ENCODE measurements at places on chromosomes 12 and 14. TPM values are rescaled to one million over a fixed set of nuclear protein-coding genes. Genes with fewer than 3 reads are reported as not detected.

Gene MANSC4
- not detected for total RNA-seq

Gene KRT74
- 0.14 TPM for total RNA-seq

Gene RPS6KL1
- total RNA-seq, result 20.5 TPM

Gene GPRC5D
- not detected for total RNA-seq

Gene AMN
- total RNA-seq, result not detected

Gene SMIM41
- total RNA-seq, result 0.30 TPM

Gene FAM186B
- total RNA-seq, result 0.33 TPM

Gene ACOT6
- total RNA-seq, result not detected

Gene PARP11
- 4.7 TPM for total RNA-seq

Gene SLCO1A2
- not detected for total RNA-seq

Gene SYNE3
- 11.3 TPM for total RNA-seq

Gene DENR
- total RNA-seq, result 23.5 TPM

Gene KRT73
- total RNA-seq, result not detected

Gene NAV3
- 1.5 TPM for total RNA-seq

Gene TMCC3
- total RNA-seq, result 1.7 TPM

Gene ADGRD1
- total RNA-seq, result 99.5 TPM

Gene TSHR
- total RNA-seq, result not detected

Gene SOAT2
- total RNA-seq, result not detected

Gene GCH1
- total RNA-seq, result 1.7 TPM

Gene PIP4P1
- total RNA-seq, result 19.7 TPM

Gene KCNC2
- not detected for total RNA-seq

Gene KRT6B
- not detected for total RNA-seq

Gene CCDC196
- total RNA-seq, result not detected

Gene ENDOU
- 0.49 TPM for total RNA-seq

Gene TMTC1
- total RNA-seq, result 38.4 TPM

Gene PLA2G1B
- not detected for total RNA-seq

Gene TAS2R7
- total RNA-seq, result not detected

Gene CD163L1
- 2.5 TPM for total RNA-seq

Gene OTOGL
- total RNA-seq, result 0.27 TPM

Gene MUCL1
- not detected for total RNA-seq

Gene SEC23A
- total RNA-seq, result 75.0 TPM

Gene PRKD1
- total RNA-seq, result 3.1 TPM

Gene GYS2
- total RNA-seq, result not detected

Gene CCDC184
- 1.0 TPM for total RNA-seq

Gene FAR2
- total RNA-seq, result 3.4 TPM

Gene TSPAN19
- total RNA-seq, result 0.33 TPM

Gene LIN7A
- total RNA-seq, result 11.9 TPM

Gene IKZF4
- 8.4 TPM for total RNA-seq

Gene KCNA5
- 2.6 TPM for total RNA-seq
